T1000 (cell line): ENCODE measurements at places on chromosomes 5 and 9.

DNA sequence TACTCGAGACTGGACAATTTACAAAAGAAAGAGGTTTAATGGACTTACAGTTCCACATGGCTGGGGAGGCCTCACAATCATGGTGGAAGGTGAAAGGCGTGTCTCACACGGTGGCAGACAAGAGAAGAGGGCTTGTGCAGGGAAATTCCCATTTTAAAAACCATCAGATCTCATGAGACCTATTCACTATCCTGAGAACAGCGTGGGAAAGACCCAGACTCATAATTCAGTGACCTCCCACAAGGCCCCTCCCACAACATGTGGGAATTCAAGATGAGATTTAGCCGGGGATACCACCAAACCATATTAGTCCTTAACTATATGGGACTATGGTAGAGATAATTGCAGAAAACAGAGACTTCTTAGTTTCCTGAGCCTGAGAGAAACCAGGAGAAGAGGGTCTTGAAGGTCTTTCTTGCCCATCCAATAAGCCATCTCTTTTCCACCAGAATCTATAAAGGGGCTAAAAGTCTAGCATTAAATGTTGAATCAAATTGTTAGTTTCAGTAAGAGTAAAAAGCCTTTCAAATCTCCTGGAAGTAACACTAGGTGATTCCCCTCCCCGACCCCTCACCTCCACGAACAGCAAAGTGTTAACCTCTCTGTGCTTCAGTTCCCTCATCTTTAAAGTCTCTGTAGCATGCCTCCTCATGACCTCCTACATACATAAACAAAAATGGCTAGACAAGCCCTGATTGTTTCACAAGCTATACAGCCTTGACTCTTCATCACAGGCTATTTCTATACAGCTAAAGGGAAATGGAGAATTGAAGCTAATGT is 259.1 kb downstream of the TMEM167A start:
- no peak for DNase-seq

GRCh38 chr5:128693764-128694163 is 155.7 kb upstream of the FBN2 start:
- DNase-seq: no peak

DNA sequence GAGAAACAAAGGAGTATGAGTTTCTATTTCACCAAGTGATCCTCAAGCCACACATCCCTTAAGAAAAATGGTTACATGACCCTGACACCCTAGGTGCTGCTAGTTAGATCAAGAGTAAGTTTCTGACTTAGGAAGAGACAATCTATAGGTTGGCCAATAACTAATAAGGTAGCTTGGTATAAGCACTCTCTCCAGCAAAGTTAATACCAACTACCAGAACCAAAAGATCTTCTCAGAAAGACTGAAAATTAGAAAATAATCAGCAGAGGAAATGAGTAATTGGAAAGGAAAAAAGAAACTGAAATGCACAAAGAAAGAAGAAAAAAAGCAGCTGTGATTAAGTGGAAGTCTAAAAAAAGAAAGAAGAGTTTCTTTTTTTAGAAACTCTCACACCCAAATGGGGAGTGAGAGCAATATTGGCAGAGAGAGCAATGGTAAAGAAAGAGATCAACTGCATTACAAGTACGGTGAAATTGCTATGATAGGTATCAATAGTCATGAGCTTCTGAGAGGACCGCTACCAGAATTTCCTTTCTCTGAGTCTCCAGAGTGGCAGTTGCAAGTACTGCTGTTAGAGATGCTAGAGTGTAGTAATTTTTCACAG is 195.5 kb downstream of the TMEM167A start:
- no peak for DNase-seq

DNA sequence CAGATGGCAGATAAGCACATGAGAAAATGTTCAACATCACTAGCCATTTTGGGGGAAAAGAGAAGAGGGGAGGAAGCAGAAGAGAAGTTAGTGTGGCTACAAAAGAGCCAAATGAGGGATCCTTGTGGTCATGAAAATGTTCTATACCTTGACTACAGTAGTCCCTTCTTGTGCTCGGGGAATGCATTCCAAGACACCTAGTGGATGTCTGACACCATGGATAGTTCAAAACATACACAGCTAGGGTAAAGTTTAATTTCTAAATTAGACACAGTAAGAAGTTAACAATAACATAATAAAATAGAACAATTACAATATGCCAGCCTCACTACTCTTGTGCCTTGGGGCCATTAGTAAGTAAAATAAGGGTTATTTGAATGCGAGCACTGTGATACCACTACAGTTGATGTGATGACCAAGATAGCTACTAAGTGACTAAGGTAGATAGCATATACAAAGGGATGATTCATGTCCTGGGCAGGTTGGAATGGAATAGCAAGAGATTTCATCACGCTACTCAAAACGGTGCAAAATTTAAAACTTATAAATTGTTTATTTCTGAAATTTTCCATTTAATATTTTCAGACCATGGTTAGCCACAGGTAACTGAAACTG is 344.1 kb downstream of the NR2F1-AS1 start:
- no peak for DNase-seq

DNA sequence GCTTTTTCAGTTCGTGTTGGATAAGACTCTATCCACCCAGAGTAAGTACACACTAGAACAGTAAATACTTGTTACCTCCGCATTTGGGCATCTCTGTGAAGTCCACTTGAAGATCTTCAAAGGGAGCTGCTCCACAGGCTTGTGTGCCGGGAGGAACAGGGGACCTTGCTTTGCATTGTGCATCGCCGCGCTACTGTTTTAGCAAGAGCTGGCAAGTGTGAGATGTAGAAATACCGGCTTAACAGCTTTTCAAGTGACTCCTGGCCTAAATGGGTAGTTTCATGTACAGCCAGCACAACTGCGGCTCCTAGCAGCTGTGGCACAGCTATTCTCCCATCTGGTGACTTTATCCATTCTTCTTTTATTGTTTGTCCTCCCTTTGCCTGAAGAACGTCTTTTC is 8.4 kb upstream of the ZNF354C start:
- DNase-seq: no peak

GRCh38 chr9:106697750-106698502 is 165.0 kb upstream of the ZNF462 start:
- DNase-seq: no peak

- DNase-seq: no peak
These were observed 471.9 kb downstream of the MTRR start for GRCh38 chr5:8340739-8341344.

DNA sequence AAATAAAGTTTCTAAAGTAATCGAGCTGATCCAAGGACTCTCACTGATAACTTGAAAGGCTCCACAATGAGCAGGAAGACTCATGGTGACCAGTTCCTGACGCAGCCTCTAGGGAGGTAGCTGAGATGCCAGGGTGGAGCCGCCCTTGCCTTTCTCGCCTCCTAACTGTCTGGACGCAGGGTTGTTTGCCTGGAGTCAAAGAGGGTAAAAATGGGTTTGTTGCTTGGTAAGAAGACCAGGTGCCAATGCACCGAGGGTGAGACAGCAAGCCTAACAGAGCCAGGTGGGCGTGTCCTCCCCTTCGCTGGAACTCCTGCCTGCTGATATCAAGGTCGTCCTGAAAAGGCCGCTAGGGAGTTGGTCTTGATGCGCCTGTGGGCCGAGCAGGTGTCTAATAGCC is 48.6 kb upstream of the FCN1 start:
- DNase-seq: no peak

- DNase-seq: no peak
These were observed 22.1 kb downstream of the P4HA2 start for GRCh38 chr5:132205385-132206125.

- no peak for DNase-seq
These were observed 10.1 kb downstream of the ARRDC3 start for GRCh38 chr5:91373006-91373405.

DNA sequence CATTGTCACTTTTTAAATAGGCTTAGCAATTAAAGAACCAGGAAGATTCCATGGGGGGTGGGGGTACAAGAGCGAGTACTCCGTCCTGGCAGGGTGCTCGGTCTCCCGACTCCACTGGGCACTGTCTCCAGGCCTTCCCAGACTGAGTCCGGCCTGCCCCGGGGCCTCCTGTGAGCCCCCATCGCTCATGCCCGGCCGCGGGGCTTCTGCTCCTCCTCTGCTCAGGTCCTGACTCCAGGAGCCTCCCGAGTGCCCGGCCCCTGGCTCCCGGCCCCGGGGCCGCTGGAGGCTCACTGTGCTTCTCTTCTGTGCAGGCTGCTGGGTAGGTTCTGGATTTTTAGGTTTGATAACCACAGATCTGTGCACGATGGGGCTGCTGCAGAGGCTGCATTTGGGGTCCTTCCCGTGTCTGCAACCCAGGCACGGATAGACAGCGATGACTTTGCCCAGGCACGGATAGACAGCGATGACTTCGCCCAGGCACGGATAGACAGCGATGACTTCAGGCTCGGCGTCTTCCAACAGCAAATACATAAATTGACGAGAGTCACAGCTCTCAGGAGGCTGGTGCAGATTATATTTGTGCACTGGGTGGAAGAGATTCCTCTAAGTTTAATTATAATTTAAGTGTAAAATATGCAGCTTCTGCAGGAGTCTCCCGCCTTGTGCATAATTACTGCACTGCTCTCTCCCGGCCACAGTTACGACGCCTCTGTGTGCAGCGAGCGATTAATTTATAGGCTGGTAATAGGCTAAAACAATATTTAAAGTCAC is 74.8 kb upstream of the RXRA start:
- no peak for DNase-seq

DNA sequence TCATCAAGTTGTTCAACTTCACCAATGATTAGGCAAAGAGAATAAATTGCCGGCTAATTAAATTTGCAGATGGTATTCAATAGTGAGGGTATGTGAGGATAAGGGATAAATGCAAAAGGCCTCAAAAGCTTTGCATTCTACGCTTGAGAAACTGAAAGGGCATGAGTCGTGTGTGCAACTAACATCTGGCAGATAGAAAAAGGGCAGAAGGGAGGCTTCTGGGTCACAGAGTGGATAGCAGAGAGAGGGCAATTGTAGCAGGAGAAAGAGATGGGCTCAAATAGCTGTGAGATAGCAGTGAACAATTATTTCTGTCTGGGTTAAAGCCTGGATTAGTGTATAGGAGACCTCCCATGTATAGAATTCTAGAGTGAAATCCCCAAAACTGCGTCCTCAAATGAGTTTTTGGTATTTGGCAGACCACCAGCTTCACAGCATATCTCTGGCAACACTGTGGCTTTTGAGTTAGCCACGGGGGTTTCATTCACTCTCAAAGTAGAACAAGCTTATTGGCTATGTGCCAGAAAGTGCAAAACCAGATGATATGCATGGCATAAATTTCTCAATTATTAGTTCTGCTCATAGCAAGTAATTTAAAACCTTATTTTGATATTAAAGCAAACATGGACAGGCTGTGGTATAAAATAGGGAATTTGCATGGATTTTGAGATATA is 586.3 kb downstream of the BRINP1 start:
- DNase-seq: no peak

GRCh38 chr5:98935206-98935605 is 6.4 kb upstream of the CHD1 start:
- no peak for DNase-seq

DNA sequence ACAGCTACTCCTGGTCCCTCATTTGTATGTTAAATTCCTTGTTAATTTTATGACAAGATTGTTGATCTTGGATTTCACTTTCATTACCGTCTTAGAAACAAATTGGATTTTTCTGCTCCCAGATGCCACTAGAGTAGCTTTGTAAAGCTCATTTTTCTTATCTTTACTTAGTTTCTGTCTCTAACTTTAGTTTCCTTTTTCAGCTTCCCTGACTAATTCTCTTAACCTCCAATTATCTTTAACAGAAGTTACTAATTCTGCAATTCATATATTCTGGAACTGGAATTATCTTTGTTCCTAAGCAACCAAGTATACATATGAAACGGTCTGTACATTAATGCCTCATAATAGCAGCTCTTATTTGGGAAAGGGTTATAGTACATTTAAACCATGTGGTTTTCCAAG is 16.7 kb downstream of the ITGA1 start:
- DNase-seq: no peak
